A549 treated with DMSO at 1 μM for 4 hours (cell line): ENCODE measurements at places on chromosomes 1 and 21. TPM values are rescaled to one million over a fixed set of nuclear protein-coding genes. Genes with fewer than 3 reads are reported as not detected.

The TXNIP gene
- 0.11 to 0.26 TPM (median 0.13 TPM) in 5 replicates for total RNA-seq

The CYP4B1 gene
- total RNA-seq, result not detected in 5 replicates

The OR2T2 gene
- not detected in 5 replicates for total RNA-seq

The AMY1B gene
- not detected in 5 replicates for total RNA-seq

The GSTM1 gene
- not detected in 5 replicates for total RNA-seq

The RIPPLY3 gene
- 0.38 to 0.93 TPM (median 0.70 TPM) in 5 replicates for total RNA-seq

The CLEC20A gene
- total RNA-seq, result not detected in 5 replicates

The FCGR3B gene
- not detected in 5 replicates for total RNA-seq
